NCI-H774 (cell line): ENCODE measurements at places on chromosomes 16 and 17.

- DNase-seq, result no peak
Measured at GRCh38 chr17:40352779-40353394, 11.7 kb downstream of the GJD3 start.

GRCh38 chr17:36024106-36024869 is 6.5 kb upstream of the CCL23 start:
- no peak for DNase-seq

- DNase-seq, result no peak
Measured at GRCh38 chr16:49604602-49605001, 231.0 kb downstream of the C16orf78 start.

- DNase-seq, result no peak
Measured at GRCh38 chr17:53330756-53331155, 492.0 kb upstream of the KIF2B start.

- no peak for DNase-seq
Measured at GRCh38 chr17:68057531-68057952, 22.0 kb downstream of the KPNA2 start.

- no peak for DNase-seq
Measured at GRCh38 chr17:32445497-32445896, 1.2 kb downstream of the PSMD11 start.

GRCh38 chr16:825341-826061 is 25.0 kb upstream of the GNG13 start:
- DNase-seq, result no peak

DNA sequence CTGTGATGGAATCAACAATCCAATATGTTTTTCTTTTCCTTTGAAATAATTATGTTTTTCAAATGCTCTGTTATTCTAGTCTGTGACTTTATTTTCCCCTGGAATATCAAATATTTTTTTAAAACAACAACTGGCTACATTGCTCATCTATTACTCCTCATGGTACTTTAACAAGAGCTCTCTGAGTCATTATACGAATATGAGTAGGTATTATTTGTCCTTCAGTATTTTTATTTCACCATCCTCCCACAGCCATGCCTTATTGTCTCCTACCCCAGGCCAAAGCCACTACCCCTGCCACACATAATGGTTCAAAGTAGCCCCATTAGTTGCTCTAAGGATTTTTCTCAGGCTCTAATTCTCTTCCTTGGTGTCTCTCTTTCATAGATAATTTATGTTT is 1572.3 kb downstream of the CDH8 start:
- no peak for DNase-seq

- no peak for DNase-seq
Measured at GRCh38 chr16:85455534-85455933, 157.6 kb upstream of the GSE1 start.

DNA sequence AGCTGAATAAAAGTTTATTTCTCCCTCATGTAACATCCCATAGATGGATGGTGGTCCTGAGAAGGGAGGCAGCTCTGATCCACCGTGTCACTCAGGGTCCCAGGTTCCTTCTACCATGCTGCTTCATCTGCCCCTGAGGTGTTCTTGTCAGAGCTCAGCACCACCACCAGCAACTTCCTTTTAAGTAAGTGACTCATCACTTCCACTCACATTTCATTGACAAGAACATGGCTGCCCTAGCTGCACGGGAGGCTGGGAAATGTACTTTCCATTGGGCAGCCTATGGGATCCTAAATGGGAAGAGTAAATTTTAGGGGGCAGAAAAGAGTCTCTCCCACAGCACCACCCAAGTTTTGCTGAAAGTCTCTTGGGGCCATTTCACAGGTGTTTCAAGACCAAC is 134.7 kb downstream of the USP31 start:
- DNase-seq, result no peak

GRCh38 chr16:80899809-80900592 is 95.6 kb upstream of the CDYL2 start:
- no peak for DNase-seq

- DNase-seq, result no peak
Measured at GRCh38 chr17:42543190-42544079, 7.4 kb downstream of the NAGLU start.

GRCh38 chr16:4323845-4324488 is 8.1 kb downstream of the GLIS2 start:
- no peak for DNase-seq

GRCh38 chr16:20969386-20969785 is 68.8 kb downstream of the LYRM1 start:
- DNase-seq, result no peak

- DNase-seq, result no peak
Measured at GRCh38 chr16:54142787-54143186, 143.8 kb downstream of the IRX3 start.

DNA sequence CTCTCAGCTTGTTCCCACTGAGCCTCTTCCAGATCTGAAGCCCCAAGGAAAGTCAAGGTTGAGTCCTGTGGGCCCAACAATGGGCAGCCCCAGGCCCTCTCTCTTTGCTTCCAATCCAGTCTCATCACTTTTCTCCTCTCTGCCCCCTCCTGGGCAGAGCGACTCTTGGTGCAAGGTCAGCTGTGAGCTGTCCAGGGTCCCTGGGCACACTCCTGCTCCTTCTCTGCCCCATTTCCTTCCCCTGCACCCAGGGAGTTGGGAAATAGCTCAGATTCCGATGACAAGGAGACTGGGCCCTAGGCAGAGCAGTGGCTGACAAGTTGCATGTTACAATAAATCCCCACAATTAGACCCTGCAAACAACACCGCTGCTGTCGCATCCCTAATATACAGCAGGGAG is 16.1 kb upstream of the CRHR1 start:
- no peak for DNase-seq

DNA sequence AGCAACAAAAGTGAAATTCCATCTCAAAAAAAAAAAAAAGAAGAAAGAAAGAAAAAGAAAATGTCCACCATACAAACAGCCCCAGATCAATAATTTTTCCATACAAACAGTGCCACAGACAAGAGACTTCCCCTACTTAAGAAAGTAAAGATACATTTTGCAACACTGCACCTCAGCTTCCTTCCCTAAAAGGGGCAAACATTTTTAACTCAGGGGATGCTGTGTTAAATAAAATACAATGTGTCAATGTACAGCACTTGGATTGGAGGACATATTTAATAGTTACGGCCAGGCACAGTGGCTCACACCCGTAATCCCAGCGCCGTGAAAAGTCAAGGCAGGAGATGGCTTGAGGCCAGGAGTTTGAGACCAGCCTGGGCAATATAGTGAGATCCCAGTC is 22.3 kb downstream of the MYH11 start:
- no peak for DNase-seq

- no peak for DNase-seq
Measured at GRCh38 chr17:77513045-77513444, 372.3 kb downstream of the SEC14L1 start.

DNA sequence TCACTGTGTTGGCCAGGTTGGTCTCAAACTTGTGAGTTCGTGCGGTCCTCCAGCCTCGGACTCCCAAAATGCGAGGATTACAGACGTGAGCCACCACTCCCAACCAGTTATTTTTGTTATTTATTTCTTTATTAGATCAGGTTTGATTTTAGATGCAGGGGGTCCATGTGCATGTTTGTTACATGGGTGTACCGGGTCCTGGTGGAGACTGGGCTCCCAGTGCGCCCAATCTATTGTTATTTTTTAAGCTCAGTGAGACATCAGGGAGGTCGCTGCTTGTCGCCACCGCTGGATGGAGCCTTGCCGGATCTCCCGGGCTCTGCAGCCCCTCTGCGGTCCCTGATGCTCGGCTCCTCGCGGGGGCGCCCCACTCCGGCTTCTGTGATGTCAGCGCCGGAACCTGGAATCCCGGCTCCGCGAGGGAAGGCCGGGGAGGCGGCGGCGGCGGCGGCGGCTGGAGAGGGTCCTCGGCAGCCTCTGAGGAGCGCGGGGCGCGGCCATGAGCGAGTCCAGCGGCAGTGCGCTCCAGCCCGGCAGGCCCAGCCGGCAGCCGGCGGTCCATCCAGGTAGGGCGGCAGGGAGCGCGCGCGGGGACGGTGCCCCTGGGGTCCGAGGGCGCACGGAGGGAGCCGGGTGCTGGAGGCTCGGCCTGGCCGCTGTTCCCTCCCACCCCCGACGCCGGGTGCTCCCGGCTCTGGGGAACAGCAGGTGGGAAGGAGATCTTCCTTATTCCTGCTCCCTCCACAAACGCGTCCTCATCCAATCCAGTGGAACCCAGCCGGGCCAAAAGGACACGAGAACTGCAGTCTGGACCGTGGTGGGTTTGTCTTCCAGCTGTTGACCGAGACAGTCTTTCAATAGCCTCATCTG is at the start of gene TMC7:
TSS of gene TMC7 (plus strand) at position 370 of the 870 bp plus-strand sequence. CDS start at position 500, 130 bp downstream.
- DNase-seq, result peak; percentile 78

GRCh38 chr17:35726127-35726952 is 5.1 kb upstream of the RASL10B start:
- no peak for DNase-seq

GRCh38 chr16:66728117-66728787 is 23.2 kb downstream of the DYNC1LI2 start:
- DNase-seq, result no peak
